ENCODE measurements at places on chromosomes 3 and 15.

GRCh38 chr15:37220949-37221670, 120.8 kb upstream of the MEIS2 start:
- no peak for DNase-seq

GRCh38 chr3:77967621-77968020, 927.7 kb downstream of the ROBO2 start:
- no peak for DNase-seq

DNA sequence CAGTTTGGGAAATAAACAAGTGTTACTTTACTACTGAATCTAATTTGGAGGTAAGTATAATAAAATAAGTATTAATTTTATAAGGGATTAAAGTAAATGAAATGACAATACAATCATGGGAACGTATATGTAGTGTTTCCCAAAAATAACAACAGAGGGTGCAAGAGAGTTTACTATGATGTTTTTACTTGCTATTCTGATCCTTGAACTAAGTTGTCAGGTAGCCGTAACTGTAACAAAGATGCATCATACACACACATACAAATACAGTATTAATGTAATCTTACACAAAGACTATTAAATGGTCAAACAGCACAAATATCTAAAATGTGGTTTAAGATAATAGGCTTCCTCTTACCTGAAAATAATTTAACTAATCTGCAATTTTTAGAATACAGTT, 311.4 kb downstream of the TBC1D5 start:
- DNase-seq = peak; percentile 59

DNA sequence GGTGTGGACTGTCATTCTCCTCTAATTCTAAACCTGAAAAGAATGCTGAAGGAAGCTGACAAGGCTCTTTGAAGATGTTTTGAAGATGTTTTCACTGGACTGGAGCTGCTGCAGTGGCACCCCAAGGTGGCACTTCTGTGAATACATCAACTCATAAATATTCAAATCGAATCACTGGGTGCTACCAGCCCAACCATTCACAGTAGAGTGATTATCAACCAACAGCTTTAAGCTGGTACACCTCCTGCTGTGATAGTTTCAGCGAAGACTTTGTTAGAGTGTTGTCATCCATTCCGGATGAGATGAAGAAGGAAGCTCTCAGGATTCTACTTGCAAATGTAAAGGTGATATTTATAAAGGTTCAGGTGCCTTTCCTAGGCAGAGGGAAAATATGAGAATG, 106.6 kb downstream of the LSAMP start:
- no peak for DNase-seq

- DNase-seq = no peak
Observed at GRCh38 chr3:55523471-55523870, 36.4 kb upstream of the WNT5A start.

GRCh38 chr3:18847583-18848197, 300.6 kb upstream of the KCNH8 start:
- peak; percentile 27 for DNase-seq

DNA sequence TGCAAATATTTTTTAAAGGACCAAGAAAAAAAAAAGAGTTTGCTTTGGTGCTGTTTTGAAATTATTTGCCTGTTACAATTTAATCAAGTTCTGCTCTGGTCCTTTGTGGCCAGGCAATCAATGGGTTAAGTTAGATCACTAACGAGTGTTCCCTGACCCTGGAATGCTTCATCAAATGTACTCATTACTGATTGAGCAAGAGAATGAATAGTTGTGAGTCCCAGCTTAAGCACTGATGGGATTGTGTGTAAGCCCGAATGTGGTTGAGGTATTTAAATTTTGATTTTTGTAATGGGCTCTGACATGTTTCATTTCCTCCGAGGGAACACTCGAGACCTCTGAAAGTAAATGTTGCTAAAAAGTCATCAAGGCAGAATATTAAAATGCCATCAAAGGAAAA, 699.1 kb downstream of the MCTP2 start:
- DNase-seq = peak; percentile 66

- DNase-seq = peak; percentile 66
Observed at GRCh38 chr3:169264711-169265110, 398.8 kb downstream of the MECOM start.

DNA sequence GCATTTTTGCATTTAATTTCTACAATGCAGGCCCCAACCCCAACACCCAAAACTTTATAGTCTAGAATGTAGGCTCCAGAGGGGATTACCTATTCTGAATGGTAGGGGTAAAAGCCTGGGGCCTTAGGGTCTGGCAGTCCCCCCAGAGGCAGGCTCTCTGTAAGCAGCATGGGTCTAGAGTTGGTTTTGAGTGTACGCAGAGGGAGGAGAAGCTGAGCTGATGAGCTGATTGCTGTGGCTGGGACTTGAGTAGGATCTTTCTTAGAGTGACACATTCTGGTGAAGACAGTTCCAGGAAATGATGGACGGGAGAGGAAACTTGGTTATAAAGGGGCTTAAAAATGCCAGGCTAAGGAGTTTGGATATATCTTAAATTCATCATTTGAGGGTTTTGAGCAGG, 2.1 kb downstream of the LPP start:
- DNase-seq = no peak

DNA sequence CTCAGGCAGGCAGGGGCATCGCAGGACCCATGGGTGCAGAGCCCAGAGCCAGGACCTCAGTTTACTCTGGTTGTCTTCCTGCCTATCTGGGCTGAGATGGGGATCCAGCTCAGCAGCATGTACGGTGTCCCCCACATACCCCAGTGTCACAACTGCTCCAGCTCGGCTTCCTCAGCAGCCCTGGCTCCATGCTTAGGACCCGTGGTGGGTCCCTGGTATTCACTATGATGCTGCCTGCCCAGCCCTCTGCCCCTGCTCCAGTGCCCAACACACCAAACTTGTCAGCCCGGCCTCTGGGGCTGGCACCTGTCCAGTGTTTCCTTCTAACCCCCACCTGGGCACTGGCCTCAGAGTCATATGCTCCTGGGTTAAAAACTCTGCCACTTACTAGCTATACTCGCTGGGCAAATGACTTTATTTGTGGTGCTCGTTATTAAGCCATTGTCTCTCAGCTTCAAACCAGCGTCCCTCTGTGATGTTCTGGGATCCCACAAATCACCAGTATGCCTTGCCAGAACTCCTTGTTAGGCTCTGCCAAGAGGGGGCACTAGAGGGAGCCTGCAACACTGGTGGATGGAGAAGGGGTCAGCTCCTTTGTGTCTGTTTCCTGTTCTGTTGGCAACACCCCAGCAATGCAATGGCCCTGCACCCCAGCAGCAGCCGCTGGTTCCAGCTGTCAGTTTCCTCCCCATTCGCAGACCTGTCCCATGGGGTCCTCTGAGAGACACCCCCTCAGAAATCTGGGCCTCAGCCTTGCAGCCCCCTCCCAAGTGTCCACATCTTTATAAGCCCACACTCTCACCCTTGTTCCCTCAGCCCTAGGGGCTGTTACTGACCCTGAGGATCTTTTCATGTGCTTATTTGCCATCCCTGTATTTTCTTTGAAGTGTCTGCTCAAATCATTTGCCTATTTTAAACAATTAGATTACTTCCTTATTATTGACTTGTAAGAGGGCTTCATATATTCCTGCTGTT, 24.1 kb upstream of the MRPS22 start:
- no peak for DNase-seq

DNA sequence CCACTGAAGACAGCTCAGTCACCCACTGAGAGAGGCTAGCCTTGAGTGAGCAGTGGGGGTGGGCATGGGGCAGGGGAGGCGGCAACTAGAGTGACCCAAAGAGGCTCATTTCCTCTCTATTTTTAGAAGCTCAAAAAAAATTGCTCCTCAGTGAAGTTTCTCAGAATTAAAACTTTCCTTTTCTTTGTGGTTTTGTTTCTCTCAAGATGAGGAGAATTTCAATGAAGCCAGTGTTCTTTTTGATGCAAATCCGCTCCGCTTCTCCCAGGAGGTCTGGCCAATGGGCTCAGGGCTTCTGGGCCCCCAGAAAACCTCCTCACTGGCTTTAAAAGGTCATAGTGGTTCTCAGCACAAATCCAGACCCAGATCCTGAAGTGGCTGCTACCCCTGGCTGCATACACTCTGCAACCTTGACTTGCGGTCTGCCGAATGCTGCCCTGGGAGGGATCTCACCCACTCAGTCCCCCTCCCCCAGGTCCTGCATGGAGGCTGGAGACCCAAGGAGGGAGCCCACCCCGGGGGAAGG, at the start of gene ACSBG1:
ACSBG1 (minus strand) TSS at position 51 of the 526 bp plus-strand sequence. CDS start 64 bp downstream, outside the sequence.
- DNase-seq = no peak

- no peak for DNase-seq
Observed at GRCh38 chr3:125302932-125303331, 72.2 kb downstream of the ZNF148 start.

DNA sequence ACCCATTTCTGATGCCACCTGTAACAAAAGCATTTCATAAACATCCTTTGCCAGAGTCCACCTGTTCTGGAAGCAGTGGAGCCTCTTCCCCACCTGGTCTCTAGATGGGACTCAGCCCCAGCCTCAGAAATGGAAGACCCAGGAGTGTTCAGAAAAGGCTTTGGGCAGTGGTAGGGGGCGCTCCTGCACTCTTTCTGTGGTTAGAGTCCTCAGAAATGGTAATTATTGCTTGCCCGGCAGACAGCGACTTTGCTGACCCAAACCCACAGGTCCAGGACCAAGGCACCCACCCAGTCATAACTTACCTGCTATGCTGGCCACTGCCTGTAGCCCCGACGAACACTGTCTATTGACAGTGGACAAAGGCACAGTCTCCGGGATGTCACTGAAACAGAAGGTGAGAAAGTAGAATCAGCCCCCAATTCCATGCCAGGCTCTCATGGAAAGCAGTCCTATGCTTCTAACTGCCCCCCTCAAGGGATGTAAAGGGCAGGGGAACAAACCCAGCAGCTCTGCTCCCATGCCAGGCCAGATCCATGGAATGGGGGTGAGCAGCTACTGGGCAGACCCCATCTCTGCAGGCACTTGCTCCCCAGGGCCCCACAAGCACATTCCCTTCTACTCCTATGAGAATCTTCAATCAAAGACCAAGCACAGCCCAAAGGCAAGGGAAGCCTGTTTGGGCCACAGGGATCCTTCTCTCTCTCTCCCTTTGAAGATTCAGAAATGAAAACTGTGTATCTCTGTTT, 5.1 kb downstream of the ACAA1 start:
- peak; percentile 44 for DNase-seq

- DNase-seq = no peak
Observed at GRCh38 chr3:963255-963654, 129.6 kb upstream of the CNTN6 start.

DNA sequence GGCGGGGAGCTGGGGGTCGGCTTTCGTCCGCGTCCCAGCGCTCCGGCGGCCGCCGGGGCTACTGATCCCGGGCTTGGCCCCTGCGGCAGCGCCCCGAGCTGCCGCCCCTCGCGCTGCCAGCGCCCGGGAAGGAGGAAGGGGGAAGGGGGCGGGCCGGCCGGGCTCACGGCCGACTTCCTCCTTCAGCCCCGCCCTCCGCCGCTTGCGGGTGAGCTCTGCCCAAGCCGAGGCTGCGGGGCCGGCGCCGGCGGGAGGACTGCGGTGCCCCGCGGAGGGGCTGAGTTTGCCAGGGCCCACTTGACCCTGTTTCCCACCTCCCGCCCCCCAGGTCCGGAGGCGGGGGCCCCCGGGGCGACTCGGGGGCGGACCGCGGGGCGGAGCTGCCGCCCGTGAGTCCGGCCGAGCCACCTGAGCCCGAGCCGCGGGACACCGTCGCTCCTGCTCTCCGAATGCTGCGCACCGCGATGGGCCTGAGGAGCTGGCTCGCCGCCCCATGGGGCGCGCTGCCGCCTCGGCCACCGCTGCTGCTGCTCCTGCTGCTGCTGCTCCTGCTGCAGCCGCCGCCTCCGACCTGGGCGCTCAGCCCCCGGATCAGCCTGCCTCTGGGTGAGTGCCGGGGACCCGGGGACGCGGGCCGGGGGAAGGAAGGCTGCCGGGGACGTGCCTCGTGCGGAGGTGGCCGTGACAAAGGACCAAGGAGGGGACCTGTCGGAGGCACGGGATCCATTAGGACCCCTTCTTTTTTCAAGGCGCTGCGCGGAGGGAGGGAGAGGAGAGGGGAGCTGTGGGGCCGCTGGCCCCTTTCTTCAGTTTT, at the start of gene SEMA4B:
SEMA4B (plus strand) TSS at position 201 of the 814 bp plus-strand sequence; CDS start at position 450, 249 bp downstream.
- DNase-seq = peak; percentile 74

DNA sequence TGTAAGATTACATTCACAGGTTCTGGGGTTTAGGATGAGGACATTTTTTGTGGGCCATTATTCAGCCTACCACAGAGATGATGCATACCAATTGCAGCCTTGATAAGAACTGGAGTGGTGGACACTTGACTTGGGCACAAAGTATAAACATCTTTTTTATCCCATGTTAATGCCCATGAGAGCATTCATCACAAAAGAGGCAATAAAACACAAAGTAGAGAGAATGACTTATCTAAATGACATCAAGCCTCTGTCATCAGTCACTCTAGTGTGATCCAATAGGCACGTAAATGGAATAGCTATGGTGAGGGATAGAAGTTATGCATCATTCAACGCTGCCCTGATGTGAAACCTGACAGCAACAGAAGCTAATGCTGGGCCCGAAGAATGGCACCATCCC, 25.8 kb downstream of the VEPH1 start:
- no peak for DNase-seq

- DNase-seq = no peak
Observed at GRCh38 chr3:65490114-65490513, 548.6 kb downstream of the MAGI1 start.

DNA sequence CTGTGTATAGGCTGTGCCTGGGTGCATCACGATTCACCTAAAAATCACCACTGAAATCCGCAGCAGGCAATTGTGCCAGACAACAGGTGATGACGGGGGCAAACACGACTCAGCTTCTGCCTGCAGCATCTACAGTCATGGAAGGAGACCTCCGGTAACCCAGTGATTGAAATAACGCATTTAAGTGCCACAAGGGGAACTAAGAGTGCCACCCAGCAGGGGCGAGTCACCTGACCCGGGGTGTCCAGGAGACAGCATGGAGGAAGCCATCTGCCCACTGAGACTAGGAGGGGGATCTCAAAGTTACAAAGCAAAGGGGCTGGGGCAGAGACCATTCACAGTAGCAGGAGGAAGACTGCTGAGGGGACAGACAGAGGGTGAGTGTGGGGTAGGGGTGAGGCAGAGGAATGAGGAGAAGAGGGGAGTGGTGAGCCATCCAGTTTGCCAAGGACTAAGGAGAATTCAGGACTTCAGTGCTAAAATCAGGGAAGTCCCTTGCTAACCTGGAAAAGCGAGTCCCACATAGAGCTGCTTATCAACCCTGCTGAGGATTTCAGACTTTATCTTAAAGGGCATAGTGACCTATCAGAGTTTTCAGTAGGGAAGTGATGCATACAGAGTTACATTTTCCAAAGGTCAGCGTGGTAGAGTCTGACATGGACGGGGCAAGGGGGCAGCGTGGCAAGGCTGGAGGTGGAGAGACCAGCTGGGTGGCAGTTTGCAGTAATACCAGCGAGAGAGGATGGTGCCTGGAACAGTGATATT, 256.7 kb upstream of the HES1 start:
- peak; percentile 38 for DNase-seq

- DNase-seq = no peak
Observed at GRCh38 chr3:133812872-133813271, 7.3 kb downstream of the SRPRB start.

DNA sequence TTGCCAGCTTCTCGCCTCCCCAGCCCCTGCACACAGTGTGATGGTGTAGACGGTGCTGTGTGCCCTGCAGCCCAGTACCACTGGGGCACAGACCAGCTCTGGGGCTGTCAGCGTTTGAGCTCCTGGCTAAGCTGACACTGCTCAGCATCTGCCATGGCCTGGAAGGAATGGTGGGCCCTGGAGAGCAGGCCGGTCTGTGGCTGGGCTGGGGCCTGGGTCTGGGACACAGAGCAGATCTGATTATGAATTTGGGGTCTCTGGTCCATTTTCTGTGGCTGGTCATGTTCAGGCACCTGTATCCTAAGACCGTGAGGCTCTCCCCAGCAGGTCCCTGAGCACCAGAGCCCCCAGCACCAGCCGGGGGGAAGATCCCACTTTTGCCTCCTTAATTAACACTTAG, 34.7 kb downstream of the HCN4 start:
- DNase-seq = no peak

Data from epithelial cell of esophagus (primary cell).